Mucosa of gallbladder (tissue), 1 donor: ENCODE measurements at places on chromosomes 6 and 20. TPM values are rescaled to one million over a fixed set of nuclear protein-coding genes. Genes with fewer than 3 reads are reported as not detected.

Gene SUPT3H
- 5.1 TPM for total RNA-seq

- no peak for DNase-seq
These were observed 82.7 kb upstream of the FOXC1 start for GRCh38 chr6:1527073-1527457.

DNA sequence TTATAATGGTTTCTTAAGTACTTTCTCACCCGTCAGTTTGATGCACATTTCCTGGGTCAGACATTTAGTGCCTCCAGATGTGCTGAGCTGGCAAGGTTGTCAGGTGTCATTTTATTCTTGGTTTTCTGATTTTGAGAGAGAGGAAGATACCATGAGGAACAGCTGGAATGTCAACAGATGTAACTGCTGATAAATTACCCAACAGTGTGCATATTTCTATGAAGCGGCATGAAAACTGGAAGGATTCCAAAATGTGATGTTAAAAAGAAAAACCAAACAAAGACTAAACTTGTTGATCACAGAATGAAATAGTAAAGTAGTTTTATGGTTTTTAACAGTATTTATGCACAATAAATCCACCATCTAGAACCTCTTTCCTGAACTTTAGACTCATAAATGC, 447.3 kb downstream of the HDGFL1 start:
- no peak for DNase-seq

- DNase-seq: peak; percentile 66
These were observed 136.3 kb downstream of the LY86 start for GRCh38 chr6:6724539-6725467.

DNA sequence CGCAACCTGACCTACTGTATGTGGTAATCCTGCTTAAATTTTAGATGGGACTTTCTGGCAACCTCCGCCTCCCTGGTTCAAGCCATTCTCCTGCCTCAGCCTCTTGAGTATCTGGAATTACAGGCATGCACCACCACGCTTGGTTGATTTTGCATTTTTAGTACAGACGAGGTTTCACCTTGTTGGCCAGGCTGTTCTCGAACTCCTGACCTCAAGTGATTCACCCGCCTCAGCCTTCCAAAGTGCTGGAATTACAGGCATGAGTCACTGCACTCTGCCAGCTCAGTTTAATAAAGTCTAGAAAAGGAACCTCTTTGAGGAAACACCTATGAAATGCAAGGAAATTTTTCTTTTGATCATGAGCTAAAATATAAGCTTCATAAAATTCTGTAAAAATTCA, 9.0 kb upstream of the PLCB4 start:
- DNase-seq: no peak

DNA sequence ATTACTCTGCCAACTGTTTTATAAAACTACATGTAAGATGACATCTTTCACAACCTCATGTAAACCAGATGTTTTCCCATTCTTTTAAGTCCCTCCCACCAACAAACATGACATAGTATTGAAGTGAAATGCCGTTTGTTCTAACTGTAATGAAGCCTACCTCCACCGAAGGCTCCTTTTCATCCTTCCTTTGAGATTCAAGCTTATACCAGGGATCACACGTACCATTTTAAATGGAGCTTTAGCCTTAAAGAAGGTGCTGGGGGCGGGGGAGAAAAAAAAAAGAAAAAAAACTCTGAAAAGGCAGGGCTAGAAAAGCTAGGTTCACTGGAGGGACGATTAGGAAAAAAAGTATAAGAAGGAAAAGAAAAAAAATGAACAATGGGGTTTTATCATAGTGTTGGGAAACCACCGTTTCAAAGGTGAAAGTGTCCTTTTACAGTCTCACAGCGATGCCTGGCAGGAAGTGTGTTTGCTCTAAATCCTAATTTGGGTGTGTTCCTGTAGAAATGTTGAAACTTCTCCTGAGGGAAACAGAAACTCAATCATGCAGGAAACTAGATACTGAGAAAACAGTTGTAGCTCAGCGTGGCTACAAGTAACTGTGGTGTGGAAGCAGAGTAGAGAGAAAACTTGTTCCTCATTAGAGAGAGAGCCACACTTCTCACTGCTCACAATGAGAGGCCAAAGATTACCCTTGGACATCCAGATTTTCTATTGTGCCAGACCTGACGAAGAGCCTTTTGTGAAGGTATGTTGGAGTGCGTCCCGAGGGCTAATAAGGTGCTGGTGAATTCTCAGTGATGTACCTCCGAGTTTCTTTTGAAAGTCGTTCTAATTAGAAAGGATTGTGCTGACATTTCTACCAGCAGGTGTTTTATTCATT, 37.6 kb upstream of the HINT3 start:
- DNase-seq: peak; percentile 23

GRCh38 chr20:3681931-3682781, at the start of gene ADAM33:
ADAM33 (minus strand) TSS chr20:3682010; CDS start chr20:3682004, 6 bp downstream.
- no peak for DNase-seq

DNA sequence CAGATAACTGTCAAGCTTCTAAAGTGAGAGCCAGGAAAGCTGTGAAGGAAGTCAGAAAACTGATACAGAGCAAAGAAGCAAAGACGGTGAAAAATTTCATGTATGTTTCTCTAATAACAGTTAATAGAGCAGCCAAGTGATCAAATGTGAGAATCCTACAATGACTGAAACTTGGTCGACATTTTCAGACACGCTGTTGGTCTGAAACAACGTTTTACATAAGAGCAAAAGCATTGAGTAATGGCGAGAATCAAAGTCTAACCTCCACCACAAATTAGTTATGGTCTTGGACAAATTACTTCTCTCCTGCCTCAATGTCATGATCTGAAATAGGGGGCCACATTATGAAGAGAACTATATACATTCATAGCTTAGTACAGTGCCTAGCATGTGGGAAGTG, 3.3 kb downstream of the MKKS start:
- DNase-seq: no peak

DNA sequence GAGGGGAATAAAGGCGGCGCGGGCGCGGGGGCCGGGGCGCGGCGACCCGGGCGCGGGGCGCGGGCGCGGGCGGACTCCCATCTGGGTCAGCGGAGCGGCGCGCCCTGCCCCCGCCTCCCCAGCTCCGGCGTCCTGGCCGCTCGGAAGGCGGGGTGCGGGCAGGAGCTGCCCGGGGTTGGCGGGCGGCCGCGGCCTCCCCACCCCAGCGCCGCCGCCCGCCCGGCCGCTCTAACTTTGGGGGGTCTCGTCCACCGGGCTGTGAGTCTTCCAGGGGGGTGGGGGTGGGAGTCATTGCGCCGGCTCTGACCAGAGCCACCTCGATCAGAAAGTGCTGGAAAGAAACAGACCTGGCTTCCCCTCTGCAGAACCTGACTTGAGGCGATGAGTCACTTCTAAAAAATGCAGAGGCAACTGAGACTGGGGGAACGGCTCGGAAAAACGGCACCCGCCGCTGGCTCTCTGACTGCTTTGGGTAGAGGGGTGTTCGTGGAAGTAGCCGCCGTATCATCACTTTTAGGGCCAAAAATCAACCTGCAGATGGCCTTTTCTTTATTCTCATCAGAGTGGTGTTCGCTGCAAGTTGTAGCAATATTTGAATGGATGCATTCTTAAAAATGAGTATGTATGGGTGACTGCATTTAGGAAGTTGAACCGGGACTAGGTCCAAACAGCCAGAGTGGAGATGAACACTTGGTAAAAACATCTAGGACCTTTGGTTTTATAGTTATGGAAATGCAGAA, 667 bp downstream of the CAP2 start:
- peak; percentile 60 for DNase-seq

DNA sequence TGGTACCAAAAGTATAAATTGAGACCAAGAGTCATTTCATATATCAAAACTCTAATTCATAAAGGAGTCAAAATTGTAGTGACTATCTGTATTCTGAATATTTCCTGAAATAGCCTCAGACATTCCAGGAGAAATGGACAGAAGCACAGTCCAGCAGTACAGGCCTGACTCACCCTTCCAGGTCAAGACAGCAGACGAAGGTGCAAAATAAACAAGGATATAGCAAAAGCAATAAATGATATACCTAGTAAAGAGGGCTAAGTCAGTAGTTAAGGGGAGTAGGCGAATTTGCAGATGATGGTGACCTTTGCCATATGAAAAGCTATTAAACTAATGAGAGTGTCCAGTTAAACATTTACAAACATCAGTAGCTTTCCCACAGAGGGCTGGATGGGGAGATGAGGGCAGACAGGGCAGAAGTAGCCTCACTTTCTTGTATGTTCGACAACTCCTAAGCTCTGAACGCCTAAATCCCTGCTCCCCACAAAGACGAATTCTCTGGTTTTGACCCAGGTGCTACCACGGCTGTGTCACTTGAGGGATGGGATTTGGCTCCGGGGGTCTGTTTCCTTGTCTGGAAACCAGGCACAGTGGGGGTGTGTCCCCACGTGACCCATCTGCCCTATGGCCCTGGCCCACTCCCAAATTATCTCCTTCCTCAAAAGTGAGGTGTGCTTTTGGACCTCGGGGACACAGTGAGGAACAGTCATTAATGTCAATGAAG, 3.6 kb upstream of the SLC52A3 start:
- no peak for DNase-seq

DNA sequence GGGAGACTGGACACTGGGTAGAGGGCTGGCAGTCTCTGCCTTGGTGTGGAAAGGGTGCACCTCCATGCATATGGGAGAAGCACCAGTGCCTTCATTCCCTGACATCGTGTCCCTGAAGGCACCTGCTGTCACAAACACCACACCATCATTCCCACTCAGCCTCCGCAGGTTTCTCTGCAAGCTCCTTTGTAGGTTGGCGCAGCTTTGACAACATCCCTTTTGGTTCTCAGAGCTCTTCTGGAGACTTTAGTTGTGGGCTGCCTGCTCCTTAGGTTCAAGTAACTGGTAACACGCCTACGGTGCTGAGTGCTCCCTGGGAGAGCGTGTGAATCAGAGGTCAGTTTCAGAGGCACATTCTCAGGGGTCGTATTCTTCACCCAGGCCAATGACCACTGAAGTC, 50.2 kb upstream of the TULP4 start:
- DNase-seq: no peak

GRCh38 chr6:144488590-144488989, 203.5 kb downstream of the UTRN start:
- no peak for DNase-seq

Gene PRND
- total RNA-seq: not detected

Gene PRDM13
- total RNA-seq: not detected

Gene DOP1A
- total RNA-seq: 25.7 TPM

DNA sequence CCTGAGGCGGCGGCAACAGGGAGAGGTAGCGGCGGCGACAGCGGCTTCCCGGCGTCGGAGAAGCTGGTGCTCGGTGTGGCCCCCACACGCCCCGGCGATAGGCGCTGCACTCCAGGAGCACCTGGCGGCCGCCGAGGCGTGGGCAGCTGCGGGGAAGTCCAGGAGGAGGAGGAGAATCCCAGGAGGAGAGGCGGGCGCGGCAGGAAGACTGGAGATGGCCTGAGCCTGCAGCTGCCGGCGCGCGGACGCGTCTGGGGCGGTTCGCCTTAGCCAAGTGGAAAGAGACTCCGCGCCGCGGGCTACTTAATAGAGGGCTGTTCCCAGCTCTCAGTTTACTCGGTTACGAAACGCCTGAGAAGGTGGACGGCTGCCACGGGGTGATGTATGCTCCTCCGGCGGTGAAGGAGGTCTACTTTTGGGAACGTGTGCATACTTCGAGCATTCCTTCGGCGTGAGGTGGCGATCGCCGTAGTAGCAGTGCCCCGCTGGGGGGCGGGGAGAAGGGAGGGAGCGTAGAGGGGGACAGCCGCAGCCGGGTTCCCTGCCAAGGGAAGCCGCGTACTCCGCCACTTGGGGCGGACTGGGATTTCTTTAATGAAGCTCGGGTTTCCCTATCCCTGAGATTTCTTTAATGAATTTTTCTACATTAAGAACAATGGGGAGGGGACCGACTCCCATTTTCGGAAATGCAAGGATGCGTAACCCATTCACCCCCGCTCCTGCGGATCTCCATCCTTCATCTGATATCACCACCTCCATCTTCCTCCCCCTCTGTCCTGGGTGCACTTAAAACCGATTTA, at the start of gene COL12A1:
TSS of gene COL12A1 (minus strand) at position 278 of the 800 bp plus-strand sequence. CDS start 3,261 bp downstream, outside the sequence.
- DNase-seq: peak; percentile 88

Gene IL17F
- not detected for total RNA-seq

GRCh38 chr6:13354331-13355042, 26.1 kb upstream of the TBC1D7 start:
- no peak for DNase-seq

Gene MPC1
- 45.9 TPM for total RNA-seq

- no peak for DNase-seq
These were observed 101.4 kb upstream of the NHSL1 start for GRCh38 chr6:138600726-138601125.

DNA sequence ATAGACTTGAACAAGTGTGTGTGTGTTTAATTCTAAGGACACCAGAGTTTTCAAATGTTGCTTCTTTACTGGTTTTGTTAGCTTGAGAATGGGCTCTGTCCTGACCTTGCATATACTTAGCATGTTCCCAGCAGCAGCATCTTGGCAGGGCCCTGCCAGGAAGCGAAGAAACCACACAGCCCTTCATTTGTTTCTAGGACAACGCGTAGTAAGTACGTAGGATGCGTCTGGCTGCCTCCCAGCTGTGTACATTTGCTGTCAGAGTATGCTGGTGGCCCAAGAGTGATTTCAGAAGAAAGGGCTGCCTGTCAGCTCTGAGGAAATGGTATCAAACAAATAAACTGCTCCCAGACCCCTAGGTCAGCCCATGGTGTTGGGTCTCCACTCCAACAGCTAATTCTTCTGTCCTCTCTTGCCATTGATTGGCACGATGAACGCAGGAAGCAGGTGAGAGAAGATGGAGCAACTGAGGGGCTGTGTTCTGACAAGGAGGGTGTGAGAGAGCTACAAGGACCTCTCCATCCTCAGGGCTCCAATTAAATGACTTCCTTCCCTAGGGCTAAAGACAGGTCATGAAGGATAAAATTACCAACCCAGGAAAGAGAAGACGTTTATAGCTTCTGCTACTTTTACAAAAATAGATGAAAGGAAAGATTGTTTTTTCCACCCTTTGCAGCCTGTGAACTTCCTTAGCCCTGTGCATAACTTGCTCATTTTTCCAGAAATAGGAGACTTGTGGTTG, 55.9 kb upstream of the HDDC2 start:
- no peak for DNase-seq

- DNase-seq: no peak
These were observed 174.9 kb downstream of the SMOC2 start for GRCh38 chr6:168615837-168616236.

- no peak for DNase-seq
These were observed 868 bp downstream of the NCOA3 start for GRCh38 chr20:47502271-47503239.

GRCh38 chr6:72305971-72306370, 315.9 kb upstream of the KCNQ5 start:
- no peak for DNase-seq

Gene ANKRD6
- 14.9 TPM for total RNA-seq
